ENCODE measurements at places on chromosomes 4 and X.

- DNase-seq: no peak
These were observed 83.4 kb upstream of the SHISA3 start for GRCh38 chr4:42313872-42314271.

DNA sequence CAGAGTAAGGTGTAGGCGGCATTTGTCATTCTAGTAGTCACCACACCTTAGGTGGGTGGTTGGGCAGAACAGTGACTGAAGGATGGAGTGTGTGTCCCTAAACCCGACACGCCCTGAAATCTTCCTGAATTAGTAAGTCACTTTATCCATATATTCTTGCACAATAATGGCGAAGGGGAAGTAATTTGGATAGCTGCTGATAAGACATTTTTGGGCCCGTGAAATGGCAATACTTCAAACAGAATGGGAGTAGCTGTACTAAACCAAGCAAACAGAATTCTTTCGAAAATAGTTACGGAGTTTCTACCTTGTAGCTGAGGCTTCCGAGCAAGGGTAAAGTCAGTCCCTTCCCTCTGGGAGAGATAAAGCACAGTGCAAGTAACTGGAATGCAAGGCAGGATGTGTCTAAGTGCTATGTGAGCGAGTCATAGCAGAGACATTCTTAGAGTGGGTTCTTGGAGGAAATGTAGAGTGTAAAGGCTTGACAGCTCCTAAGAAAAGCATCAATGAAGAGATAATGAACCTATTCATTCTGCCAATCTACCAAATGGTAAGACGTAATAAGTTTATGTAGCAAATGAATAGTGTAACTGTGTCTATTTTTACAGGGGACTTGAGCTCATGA, 72.8 kb downstream of the CLCN5 start:
- no peak for DNase-seq

DNA sequence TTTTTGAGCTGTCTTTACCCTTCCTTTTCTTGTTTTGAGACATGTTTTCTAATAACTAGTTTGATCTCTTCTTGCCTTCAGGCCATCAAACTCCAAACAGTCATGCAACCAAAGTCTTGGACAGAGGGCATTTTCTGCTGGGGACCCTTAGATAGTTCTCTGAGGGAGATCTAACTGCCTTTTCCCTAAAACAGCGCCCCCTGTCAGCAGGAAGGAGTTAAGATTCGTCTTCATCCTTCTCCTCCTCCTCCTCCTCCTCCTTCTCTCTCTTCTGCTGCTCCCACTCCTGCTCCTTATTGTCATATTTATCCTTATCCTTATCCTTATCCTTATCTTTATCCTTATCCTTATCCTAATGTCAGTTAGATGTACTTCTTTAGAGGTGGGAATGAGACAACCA, 417.2 kb downstream of the TRAM1L1 start:
- no peak for DNase-seq

DNA sequence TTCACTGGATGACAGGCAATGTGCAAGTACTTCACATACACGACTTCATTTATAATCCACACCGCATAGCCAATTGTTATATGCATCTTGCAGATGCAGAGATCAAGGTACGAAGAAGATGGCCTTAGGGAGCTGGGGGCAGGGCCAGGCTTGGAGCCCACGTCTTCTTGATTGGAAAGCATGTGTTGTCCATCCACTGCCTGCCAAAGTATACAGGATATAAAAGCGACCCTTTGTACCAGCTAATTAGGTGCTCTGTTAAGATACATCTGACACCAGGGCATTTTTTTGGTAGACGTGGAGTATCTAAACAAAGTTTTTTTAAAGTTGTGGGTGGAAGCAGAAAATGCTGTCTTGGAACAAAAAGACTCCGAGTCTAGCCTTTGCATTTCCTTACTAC, 1.4 kb downstream of the C4orf36 start:
- no peak for DNase-seq

- no peak for DNase-seq
These were observed 235.1 kb downstream of the PPARGC1A start for GRCh38 chr4:23654791-23655190.

DNA sequence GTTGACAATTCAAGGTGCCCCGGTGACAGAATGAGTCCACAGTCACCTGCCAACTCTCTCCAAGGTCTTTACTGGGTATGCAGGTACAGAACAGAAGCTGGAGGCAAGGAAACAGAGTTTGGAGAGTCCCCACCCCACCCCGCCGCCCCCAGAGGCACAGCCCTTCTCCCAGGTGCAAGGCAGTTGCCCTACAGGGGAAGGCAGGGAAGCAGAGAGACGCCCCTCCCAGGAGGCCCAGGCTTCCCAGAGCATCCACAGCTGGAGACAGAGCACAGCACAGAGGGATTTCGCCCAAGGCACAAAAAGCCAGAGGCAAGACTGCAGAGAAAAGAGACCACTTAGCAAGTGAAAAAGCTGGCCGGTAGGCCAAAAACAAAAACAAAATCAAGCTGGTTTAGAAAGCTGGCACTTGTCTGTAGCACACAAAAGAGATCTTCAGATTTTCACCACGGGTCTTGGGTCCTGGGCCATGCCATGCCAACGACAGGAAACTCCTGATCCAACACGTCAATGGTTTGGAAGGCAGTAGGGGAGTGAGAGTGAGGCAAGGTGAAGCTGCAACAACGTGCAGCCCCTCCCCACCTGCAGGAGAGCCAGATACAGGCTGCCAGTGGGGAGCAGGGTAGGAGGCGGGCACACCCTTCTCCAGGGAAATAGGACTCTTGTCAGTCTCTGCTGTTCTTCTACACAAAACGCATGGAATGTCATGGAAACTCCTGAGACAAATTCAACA, 113.3 kb downstream of the AFAP1 start:
- DNase-seq: no peak

GRCh38 chr4:8507196-8507570, 66.6 kb downstream of the TRMT44 start:
- DNase-seq: no peak

- no peak for DNase-seq
These were observed 4.5 kb upstream of the PLCXD1 start for GRCh38 chrX:276581-277201.

DNA sequence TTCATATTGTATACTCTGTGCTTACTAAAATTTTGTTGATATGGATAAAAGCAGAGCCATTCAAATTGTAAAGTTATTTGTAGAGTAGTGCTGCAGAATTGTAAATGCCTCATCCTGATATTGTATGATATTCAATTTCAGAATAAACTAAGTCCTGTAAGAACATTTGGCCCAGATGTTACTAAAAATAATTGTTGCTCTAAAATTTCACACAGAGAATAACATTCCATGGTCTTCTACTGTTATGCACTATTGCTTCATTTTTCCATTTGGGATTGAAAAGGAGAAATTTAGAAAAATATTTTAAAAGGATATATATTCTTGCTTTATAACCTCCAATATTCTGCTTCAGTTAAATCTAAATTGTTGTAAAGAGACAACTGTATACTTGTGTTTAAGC, 195.6 kb downstream of the LARP7 start:
- no peak for DNase-seq

DNA sequence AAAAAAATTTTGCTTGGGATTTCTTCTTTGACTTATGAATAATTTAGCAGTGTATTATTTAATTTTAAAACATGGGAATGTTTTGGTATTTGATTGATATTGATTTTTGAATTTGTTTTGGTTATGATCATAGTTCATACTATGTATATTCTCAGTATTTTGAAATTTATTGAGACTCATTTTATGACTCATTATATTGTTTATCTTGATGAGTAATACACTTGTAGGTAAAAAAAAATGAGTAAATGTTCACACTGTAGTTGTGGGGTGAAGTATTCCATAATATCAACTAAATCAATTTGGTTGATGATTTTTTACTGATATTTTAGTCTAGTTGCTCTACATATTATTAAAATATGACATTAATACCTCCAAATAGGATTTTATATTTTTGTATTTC, 1142.2 kb downstream of the ADGRL3 start:
- no peak for DNase-seq

- no peak for DNase-seq
These were observed 4.0 kb downstream of the HAND2 start for GRCh38 chr4:173526027-173526482.
